WTC11 (cell line): ENCODE measurements at places on chromosomes 4 and X.
A peak's percentile ranks its signal among the peaks of the same experiment; 100 is the strongest.

DNA sequence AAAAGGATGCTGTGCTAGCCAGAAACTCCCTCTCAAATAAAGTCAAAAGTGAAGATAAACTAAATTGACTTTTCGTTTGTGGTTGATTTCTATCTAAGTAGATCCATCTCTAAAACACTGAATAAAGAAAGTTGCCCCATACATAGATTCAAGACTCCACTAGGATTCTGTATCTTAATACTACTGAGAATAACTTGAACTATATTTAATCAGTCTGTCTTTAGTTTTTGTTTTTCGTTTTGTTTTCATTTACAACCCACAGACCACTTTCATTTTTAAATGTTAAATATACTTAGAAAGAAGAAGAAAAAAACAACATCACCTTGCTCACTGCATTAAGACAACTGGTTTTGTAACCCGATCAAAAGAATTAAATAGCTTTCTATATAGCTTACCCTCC, 655.0 kb downstream of the RPA4 start:
- no peak for DNase-seq

DNA sequence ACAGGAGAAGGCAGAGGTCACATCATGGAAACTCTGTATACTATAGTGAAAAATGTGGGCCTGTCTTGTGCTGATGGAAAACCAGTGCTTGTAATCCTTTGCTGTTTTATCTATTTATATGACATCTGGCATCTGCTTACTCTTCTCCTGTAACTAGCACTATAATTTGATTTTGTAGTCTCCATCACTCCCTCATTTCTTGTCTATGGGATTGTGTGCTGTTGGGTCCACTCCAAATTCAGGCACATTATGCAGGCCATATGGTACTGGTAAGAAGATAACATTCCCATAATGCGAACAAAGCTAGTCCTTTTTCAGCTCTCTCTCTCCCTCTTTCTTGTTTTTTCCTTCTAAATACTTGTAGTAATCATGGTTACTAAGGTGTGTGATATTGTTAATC, 581.2 kb upstream of the IGFBP7 start:
- DNase-seq: no peak

GRCh38 chrX:151815398-151815797, 80.9 kb downstream of the CNGA2 start:
- DNase-seq: no peak

GRCh38 chr4:41575207-41575606, 37.2 kb downstream of the LIMCH1 start:
- no peak for DNase-seq

DNA sequence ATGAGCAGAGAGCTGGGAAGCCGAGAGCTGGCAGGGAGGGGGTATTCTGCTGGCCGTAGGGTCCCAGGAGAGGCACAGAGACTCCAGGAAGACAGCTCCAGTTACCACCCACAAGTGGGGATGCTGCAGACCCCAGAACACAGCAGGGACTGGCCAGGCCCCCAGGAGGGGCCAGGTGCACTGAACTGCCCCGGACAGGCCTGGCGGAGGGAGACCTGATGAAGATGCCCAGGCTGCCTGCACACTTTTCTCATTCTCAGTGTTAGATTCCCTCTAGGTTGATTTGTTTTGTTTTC, 110.8 kb downstream of the CPZ start:
- DNase-seq: peak; percentile 7

DNA sequence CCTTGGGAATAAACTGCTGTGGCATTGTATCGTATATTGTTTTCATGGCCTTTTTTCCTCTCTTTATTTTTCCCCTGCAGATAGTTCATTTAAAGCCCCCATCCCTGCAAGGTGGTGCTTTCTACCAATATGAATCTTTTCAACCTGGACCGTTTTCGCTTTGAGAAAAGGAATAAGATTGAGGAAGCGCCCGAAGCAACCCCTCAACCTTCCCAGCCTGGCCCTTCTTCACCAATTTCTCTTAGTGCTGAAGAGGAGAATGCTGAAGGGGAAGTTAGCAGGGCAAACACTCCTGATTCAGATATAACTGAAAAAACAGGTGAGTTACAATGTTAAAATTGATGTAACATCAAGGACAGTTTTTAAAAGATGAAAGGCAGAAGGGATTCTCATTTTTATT, 601 bp downstream of the SMARCAD1 start:
- no peak for DNase-seq

GRCh38 chr4:10747186-10747585, 62.6 kb upstream of the CLNK start:
- DNase-seq: no peak

GRCh38 chrX:143664302-143664701, 28.4 kb upstream of the SLITRK4 start:
- no peak for DNase-seq

GRCh38 chr4:22463179-22463578, 52.7 kb downstream of the ADGRA3 start:
- DNase-seq: peak; percentile 33

DNA sequence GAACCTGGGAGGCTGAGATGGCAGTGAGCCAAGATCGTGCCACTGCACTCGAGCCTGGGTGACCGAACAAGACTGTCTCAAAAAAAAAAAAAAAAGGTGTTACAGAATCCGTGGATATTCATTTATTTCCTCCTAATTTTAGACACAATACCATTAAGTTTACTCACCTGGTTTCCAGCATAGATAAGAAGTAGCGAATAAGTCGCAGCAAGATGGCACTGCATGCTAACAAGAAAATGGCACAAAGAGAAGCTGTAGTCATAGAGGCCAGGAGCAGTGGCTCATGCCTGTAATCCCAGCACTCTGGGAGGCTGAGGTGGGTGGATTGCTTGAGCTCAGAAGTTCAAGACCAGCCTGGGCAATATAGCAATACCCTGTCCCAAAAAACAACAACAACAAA, 17.0 kb upstream of the MOB1B start:
- DNase-seq: no peak

- no peak for DNase-seq
Observed at GRCh38 chr4:160969925-160970324, 1193.9 kb downstream of the FSTL5 start.

DNA sequence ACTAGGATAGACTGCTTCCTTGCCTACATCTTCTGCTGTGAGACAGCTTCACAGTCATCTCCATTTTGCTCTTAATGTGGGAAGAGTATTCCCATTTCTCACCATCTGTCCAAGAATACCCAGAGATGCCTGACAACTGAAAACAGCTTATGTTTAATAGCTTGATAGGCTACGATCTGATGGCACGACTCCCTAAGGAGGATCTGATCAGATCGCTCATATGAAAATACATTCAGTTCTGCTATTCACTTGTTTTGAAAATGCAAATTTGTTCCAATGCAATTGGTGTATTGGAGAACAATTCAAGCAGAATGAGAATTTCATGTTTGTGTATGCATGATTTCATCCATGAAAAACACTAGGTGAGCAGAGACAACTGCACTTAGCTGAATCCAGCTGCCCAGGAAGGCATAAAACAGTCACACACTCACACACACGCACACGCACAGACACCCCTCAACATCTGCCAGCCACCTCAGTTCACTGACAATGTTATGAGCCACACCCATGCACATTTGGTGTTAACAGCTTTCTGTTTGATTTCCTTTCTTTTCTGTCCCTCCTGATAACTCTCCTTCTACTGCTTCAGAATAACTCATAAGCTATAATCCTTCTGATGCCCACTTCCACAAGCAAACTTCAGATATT, 29.6 kb downstream of the TRIML1 start:
- DNase-seq: no peak

DNA sequence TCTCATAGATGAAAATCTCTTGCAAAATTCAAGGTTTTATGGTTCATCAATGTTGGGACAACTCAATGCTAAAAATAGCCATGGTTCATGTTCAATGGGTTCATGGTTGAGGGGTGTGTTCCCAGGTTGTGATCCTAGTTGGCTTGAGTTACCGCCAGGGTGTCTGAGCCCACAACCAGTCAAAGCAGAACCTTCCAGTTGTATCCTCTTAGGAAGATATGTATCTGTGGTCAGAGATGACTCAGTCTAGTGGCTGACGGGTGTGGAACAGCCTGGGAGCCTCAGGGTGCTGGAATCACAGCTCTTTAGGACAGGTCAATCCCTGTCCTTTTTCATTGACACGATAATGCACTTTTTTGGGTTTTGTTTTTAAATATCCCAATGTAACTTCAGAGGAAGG, 192.3 kb upstream of the NR3C2 start:
- DNase-seq: no peak

DNA sequence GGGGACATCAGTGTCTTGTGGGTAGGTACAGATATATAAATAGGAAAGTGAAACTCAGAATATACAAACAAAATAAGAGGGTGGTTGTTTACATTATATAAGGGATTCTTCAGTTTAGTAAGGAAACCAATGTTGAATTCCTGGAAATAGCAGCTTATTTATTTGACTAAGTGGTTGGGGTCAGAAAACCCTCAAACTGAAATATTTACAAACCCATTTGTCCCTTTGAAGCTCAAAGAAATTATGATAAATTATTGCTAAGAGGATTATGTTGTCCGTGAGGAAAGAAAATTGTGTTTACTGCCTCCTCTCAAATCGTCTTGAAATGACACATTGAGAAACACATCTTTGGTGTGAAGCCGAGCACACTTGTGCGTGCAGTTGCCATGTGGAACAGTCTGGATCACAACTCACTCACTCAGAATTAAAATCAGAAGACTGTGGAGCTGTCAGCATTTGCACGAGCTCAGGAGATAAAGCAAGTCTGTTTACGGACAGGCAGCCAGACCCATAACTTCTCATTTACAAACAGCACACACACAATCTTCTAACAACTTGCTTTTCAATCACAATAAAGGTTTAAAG, 46.8 kb upstream of the SETD7 start:
- DNase-seq: no peak
